Right forelimb (tissue), 1 donor: ENCODE measurements at places on chromosomes 5 and 9.

DNA sequence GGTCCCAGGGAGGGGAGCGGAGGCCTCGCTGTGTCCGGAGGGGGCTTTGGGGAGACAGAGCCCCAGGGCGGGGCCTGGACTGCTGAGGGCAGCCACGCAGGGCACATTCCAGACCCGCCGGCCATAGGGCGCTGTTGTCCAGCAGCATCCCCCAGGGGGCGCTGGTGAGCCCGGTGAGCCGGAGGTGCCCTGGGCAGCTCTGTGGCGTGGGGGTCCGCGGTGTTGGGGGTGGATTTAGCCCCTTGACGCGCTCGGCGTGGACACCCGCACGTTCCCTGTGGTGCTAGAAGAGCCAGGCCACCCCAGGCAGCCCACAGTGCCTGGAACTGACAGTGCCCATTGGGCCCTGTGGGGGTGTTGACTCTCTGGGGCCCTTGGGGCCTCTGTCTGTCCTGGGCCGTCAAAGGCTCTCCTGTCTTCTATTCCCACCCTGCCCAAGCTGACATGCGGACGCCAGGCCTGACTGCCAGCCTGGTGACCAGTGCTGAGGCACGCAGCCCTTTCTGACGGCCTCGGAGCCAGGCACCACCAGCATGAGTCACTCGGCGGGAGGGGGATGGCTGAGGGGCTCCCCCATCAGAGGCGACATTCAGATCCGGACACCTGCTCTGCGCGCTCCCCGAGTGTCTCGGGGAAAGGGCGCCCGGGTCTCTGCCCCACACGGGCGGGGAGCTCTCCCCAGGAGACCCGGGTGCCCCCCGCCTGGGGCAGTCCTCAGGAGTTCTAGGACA, 23.9 kb downstream of the TPPP start:
- DNase-seq: no peak

DNA sequence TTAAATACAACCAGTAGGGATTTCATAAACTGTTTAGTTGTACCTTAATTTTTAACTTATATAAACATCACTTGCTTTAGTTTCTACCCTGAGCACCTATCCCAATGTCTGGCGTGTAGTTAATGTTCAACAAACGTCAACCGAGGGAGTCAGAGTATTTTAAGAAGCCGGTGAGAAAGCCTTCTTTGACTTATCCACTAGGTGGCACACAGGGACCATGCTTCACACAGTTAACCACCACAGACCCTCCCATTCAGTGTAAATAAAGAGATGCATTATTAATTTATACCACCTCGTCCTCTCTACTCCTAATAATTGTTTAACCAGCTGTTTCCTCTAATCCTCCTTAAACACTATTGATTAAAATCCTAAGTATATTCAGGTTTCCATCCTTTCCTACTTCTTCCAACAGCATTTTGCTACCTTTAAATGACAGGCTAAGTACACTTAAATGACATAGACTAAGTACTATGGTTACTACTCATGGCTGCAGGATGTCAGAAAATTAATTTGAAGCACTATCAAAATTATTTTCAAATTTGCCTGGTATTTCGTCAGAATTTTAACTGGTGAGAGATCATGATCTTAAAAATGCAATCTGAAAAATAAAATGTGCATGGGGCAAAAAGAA, 2.3 kb downstream of the HAPLN1 start:
- no peak for DNase-seq

- DNase-seq: no peak
These were observed 130.1 kb upstream of the TLR4 start for GRCh38 chr9:117574099-117574498.

- no peak for DNase-seq
These were observed 65.5 kb upstream of the TAF11L2 start for GRCh38 chr5:17432569-17432968.

DNA sequence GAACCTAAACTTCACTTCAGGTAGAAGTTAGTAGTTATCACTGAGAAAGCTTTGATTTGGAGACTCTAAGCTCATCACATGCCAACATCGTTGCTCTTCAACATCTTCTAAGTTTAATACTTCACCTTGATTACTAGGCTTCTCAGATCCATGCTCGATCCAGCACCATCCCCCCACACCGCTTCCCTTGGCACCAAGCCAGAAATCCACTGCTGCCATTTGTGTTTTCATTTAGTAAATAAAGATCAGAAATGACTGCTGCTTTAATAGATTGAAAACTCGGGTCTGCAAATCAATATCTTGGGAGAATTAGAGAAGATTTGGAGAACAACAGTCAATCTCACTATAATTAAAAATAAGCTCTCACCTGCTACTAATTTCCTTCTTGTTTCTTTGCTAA, 214.7 kb upstream of the NR4A3 start:
- DNase-seq: no peak

- no peak for DNase-seq
These were observed 52.2 kb downstream of the ROPN1L start for GRCh38 chr5:10493884-10494283.

GRCh38 chr9:35553670-35554543, 51.2 kb upstream of the TESK1 start:
- no peak for DNase-seq

DNA sequence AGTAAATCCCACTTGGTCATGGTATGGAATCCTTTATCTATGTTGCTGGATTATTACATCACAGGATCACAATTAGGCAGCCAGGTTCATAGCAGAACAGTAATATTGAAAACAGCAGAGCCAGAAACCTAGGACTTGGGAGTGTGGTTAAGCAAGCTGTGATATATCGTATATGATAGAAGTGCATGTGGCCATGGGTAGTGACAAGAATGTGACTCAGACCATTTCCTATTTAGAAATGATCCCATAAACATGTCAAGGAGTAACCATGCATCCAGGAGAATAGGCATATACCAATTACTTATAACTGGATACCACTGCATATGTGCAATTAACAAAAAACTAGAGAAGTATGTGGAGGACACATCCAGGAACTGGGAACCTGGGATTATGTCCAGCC, 31.2 kb downstream of the AMBP start:
- no peak for DNase-seq

- DNase-seq: no peak
These were observed 23.5 kb downstream of the ITGA1 start for GRCh38 chr5:52811067-52811749.

GRCh38 chr9:89839449-89839848, 234.6 kb downstream of the GADD45G start:
- no peak for DNase-seq

DNA sequence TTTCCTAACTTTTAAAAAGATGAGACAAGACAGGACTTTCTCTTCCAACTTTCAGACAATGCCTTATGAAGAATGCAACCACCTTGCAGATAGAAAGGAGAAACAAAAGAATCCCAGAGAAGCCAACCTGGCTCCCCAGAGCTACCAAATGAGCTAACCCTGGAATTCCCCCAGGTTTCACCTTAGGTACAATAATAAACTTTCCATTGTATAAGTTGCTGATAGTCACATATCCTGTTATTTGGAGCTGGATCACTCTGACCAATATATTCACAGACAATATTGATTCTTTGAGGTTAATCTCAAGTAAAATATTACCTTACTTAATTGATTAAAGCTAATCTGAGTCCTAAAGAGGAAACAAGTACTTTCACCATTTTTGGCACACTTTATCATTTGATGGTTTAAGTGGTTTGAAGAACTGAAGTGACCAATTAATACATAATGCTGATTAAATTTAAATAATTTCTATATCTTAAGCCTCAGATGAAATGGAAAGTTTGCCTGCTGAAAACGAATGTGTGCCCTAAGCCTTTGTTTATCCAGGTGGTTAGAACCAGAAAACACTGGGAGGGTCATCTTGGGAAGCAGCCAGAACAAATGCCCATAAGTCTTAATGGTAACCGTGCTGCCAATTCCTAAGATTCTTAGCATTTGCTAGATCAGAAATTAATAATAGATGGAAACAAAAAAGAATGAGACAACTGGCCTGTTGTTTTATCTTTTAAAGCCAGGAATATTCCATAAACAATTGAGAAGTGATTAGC, 159.6 kb upstream of the SLC12A2 start:
- no peak for DNase-seq

DNA sequence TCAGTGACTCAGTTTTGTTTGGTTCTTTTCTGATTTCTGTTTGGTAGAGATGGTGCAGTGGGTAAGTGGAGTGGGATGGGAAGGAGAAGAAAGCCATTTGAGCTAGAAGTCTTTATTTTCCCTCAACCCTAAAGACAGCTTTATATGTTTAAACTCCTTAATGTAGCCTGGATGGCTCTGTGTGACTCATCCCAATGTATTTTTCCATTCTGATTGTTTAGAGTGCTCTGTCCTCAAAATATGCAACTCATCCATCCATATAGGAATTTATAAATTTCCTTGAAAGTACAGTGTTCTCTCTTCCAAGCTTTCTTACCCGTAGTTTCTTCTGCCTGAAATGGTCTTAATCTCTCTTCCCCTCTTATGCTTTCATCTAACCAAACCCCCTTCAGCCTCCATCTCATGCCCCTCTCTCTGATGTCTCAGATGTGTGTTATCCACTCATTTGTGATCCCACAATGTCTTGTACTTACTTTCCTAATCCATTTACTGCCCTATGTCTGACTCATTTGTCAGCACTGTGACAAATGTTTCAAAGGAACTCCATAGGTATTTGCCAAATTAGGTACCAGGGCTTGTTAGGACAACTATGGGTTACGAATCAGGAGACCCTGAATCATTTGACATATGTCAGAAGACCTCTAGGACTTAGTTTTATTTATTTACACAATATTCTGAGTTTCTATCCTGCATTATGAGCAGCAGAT, 217.5 kb upstream of the SGCD start:
- DNase-seq: no peak

GRCh38 chr9:32247168-32247567, 137.3 kb upstream of the ACO1 start:
- DNase-seq: no peak

- DNase-seq: no peak
These were observed 473.2 kb downstream of the ENC1 start for GRCh38 chr5:74167206-74167929.
